ENCODE measurements at places on chromosomes 11 and 22. TPM values are rescaled to one million over a fixed set of nuclear protein-coding genes. Genes with fewer than 3 reads are reported as not detected.

DNA sequence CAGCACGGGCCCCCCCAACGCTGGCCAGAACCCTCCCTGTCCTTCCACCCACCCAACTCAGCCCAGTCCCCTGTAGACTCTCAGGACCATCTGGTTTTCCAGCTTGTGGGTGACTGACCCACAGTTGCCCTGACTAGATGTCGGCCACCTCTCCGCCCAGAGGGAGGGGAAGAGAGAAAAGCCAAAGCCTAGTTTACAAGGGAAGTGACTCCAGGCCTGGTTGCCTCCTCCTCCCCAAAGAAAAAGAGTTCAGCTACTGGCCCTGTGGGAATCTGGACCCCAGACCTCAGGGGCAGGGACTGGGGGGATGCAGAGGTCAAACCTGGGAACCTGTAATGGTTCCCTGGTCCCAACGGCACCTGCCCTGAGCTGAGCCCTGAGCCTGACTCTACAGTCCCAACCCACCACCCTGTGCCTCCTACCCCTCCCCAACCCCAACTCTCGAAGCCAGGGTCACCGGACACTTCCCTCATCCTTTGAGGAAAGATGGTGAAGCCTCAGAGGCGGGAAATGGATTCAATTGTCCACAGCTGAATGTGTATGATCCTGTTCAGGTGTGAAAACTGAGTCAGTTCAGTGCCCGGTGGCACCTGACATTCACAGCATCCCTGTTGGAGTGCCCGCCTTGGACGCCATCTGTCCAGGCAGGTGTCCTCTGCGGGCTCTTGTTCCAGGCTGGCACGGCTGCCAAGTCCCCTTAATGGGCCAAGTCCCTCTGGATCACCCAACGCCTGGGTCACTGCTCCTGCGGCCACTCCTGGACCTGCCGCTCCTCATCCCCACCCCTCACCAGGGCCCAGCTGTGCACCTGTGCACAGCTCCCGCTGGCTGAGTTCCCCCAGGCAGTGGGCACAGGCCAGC is 21.0 kb upstream of the WNT7B start:
- DNase-seq = no peak
- no peak overlapping the region for H3K27ac ChIP-seq
- no peaks in the 10 kb centered on the region for H3K36me3 ChIP-seq
- H3K4me3 ChIP-seq = no peak overlapping the region

DNA sequence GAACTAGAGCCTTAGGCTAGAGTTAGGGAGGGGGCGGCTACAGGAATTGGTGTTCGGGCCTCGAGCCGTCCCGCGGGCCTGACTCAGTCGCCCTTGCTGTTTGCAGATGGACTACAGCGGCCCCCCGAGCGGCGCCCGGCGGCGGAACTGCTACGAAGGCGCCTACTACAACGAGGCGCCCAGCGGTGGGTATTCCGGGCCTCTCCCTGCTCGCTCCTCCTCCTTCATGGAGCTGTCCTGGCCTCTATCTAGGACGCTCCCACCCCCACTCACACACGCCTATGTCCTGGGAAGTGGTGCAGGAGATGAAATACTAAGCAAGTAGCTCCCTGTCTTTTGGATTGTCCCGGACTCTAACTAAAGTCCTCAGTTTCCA is 1.4 kb downstream of the MYOD1 start:
- H3K36me3 ChIP-seq = no peaks in the 10 kb centered on the region
- no peak overlapping the region for H3K4me3 ChIP-seq
- H3K4me1 ChIP-seq = no peaks in the 10 kb centered on the region
- H3K27me3 ChIP-seq = peaks cover 67% of the 10 kb centered on the region
- no peak for DNase-seq

DNA sequence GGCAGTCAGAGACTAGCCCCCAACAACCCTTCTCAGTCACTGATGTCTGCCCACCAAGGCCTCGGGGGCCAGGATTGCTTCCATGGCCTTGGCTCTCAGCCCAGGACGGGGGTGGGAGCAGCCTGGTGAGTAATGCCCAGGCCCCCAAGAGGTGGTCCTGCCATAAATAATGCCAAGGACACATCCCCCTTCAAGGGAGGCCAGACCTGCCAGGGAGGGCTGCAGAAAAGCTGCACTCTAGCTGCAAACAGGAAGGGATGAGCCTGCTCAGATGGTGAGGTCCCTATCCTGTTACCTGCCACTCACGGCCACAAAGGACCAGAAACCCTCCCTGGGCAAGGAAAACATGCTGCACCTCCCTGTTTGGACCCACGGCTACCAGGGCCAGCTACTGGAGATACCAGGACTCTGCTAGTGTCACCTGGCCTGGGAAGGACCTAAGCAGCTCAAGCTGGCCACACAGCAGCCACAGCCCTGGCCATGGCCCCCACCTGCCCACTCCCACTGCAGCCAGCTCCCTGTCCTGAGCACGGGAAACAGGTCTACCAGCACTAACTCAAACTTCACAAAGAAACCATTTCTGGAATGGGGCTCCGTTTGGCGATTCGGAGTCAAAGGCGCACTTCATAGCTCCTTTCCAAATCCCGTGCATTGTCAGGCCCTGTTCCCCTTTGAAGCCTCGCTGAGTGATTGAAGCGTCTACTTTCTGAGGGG is 12.1 kb downstream of the GNB1L start:
- H3K4me3 ChIP-seq = no peak overlapping the region
- peaks cover 4% of the 10 kb centered on the region for H3K36me3 ChIP-seq
- H3K4me1 ChIP-seq = peaks cover 7% of the 10 kb centered on the region
- no peaks in the 10 kb centered on the region for H3K27me3 ChIP-seq
- H3K27ac ChIP-seq = no peak overlapping the region
- DNase-seq = no peak

GRCh38 chr22:37175414-37176281 is 12.4 kb downstream of the C1QTNF6 start:
- no peaks in the 10 kb centered on the region for H3K27me3 ChIP-seq
- DNase-seq = no peak
- no peaks in the 10 kb centered on the region for H3K36me3 ChIP-seq
- H3K27ac ChIP-seq = no peak overlapping the region
- peaks cover 21% of the 10 kb centered on the region for H3K4me1 ChIP-seq
- H3K4me3 ChIP-seq = no peak overlapping the region

DNA sequence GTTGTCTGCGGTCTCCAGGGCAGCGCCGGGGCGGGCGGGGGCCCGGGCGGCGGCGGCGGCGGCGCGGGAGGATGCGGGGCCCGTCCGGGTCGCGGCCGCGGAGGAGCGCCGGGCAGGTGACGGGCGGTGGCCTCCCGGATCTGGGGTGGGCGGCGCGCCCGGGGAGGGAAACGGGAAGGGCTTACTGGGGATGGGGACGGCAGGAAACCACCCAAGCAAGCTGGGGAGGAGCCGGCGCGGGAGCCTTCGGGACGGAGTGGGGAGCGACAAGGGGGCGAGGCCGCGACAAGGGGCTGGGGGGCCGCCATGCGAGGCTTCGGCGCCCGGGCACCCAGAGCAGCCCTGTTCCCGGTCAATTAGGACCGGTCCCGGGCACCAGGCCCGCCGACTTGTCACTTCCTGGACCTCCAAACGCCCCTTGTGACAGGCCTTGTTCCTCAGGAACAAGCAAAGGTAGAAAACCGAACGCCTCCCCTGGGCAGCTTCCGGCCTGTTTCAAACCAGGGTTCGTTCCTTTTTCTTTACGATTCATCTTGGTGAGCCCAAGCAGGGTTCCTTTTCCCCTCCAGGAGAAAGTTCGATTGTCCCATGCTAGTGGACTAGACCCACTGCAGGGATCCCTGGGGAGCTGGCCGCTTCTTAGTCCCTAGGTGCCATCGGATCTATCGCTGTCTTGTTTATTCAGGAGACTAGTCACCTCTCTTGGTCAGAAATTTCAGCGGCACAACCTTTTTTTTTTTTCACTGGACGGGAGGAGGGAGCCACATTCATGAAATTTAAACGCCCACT is 492 bp downstream of the JHY start:
- peak; percentile 39 for DNase-seq
- H3K4me3 ChIP-seq = peak overlapping the region; percentile 74
- H3K4me1 ChIP-seq = no peaks in the 10 kb centered on the region
- peak overlapping the region; percentile 77 for H3K27ac ChIP-seq
- no peaks in the 10 kb centered on the region for H3K27me3 ChIP-seq

- no peaks in the 10 kb centered on the region for H3K27me3 ChIP-seq
- no peak overlapping the region for H3K4me3 ChIP-seq
- no peak overlapping the region for H3K27ac ChIP-seq
- peaks cover 14% of the 10 kb centered on the region for H3K36me3 ChIP-seq
- H3K4me1 ChIP-seq = no peaks in the 10 kb centered on the region
Measured at GRCh38 chr11:94175535-94175934, 46.9 kb downstream of the PANX1 start.

DNA sequence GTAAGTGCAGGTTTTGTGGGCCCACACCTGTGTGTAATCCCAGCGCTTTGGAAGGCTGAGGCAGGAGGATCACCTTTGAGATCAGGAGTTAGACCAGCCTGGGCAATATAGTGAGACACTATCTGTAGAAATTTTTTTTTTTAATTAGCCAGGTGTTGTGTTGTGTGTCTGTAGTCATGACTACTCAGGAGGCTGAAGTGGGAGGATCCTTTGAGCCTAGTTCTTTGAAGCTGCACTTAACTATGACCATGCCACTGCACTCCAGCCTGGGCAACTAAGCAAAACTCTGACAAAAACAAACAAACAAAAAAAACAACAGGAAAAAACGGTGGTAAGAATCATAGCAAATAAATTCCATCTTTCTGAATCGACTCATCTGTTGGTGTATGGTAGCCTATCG is 268.6 kb upstream of the PDGFD start:
- no peaks in the 10 kb centered on the region for H3K27me3 ChIP-seq
- H3K4me3 ChIP-seq = no peak overlapping the region
- no peak for DNase-seq
- H3K36me3 ChIP-seq = no peaks in the 10 kb centered on the region
- no peaks in the 10 kb centered on the region for H3K4me1 ChIP-seq

GRCh38 chr11:41578421-41579051 is 119.1 kb upstream of the LRRC4C start:
- H3K27me3 ChIP-seq = no peaks in the 10 kb centered on the region
- H3K4me1 ChIP-seq = no peaks in the 10 kb centered on the region
- no peak overlapping the region for H3K4me3 ChIP-seq
- no peaks in the 10 kb centered on the region for H3K36me3 ChIP-seq
- H3K27ac ChIP-seq = no peak overlapping the region

- H3K4me1 ChIP-seq = no peaks in the 10 kb centered on the region
- DNase-seq = no peak
- H3K36me3 ChIP-seq = no peaks in the 10 kb centered on the region
- H3K4me3 ChIP-seq = no peak overlapping the region
Measured at GRCh38 chr22:33415401-33415800, 357.2 kb upstream of the SYN3 start.

GRCh38 chr11:45852712-45853101 is 5.4 kb downstream of the CRY2 start:
- no peak for DNase-seq
- no peaks in the 10 kb centered on the region for H3K27me3 ChIP-seq
- no peak overlapping the region for H3K27ac ChIP-seq
- H3K4me3 ChIP-seq = no peak overlapping the region
- H3K4me1 ChIP-seq = peaks cover 39% of the 10 kb centered on the region

DNA sequence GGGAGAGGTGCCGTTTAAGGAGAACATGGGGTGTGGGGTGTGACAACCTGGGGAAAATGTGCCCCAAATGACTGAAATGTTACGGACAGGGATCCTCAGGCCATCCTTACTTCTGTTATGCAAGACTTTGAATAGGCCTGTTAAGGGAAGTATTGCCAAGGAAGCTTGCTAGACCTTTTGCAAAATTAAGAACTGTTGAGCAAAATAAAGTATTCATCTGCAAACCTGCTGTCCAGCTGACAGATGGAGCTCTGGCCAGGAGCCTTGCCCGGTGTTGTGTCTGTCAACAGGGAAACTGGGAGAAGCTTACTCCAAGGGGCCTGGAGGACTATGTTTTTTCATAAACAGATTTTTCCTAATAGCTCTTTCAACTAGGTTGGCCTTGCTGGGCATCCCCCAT is 48.0 kb downstream of the FAT3 start:
- H3K36me3 ChIP-seq = no peaks in the 10 kb centered on the region
- no peaks in the 10 kb centered on the region for H3K27me3 ChIP-seq
- H3K27ac ChIP-seq = no peak overlapping the region
- H3K4me1 ChIP-seq = no peaks in the 10 kb centered on the region
- no peak for DNase-seq

DNA sequence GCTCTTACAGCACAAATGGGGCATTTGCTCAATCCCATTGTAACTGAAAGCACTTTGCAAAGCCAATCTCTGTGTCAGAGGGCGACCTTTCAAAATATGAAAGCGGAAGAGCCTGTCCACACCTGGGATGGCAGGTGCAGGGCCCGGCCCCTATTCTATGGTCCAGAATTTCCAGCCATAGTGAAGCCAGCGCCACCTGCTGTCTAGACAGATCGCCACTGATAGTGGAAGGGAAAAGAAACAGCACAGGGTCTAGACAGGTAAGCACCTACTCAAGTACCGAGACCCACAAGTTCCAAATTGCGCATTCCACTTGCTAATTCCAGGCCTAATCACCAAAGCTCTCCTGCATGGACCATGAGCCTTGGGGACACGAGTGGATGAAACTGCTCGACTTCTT is 141.4 kb downstream of the NTM start:
- no peak overlapping the region for H3K4me3 ChIP-seq
- H3K27ac ChIP-seq = no peak overlapping the region
- H3K36me3 ChIP-seq = no peaks in the 10 kb centered on the region
- no peaks in the 10 kb centered on the region for H3K27me3 ChIP-seq
- DNase-seq = no peak
- no peaks in the 10 kb centered on the region for H3K4me1 ChIP-seq

DNA sequence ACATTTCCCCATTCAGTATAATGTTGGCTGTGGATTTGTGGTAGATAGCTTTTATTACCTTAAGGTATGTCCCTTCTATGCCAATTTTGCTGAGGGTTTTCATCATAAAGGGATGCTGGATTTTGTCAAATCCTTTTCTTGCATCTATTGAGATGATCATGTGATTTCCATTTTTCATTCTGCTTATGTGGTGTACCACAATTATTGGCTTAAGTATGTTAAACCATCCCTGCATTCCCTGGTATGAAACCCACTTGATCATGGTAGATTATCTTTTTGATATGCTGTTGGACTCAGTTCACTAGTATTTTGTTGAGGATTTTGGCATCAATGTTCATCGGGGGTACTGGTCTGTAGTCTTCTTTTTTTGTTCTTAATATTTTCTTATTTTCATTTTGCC is 44.7 kb upstream of the ARHGAP32 start:
- no peak overlapping the region for H3K4me3 ChIP-seq
- H3K27me3 ChIP-seq = no peaks in the 10 kb centered on the region
- no peaks in the 10 kb centered on the region for H3K36me3 ChIP-seq
- no peak overlapping the region for H3K27ac ChIP-seq
- DNase-seq = no peak
- no peaks in the 10 kb centered on the region for H3K4me1 ChIP-seq

Gene CREBZF
- 68.1 TPM for total RNA-seq

Gene BRSK2
- total RNA-seq = 0.86 TPM

Gene PDE3B
- total RNA-seq = 133 TPM

Gene RIBC2
- 0.61 TPM for total RNA-seq

Gene KRTAP5-1
- total RNA-seq = not detected

Gene SPTBN2
- 0.28 TPM for total RNA-seq

Gene PRG3
- total RNA-seq = not detected

Gene HSPB2
- total RNA-seq = not detected

Gene MIAT
- total RNA-seq = 208 TPM

Gene SCGB2A2
- not detected for total RNA-seq

Data from T-cell (primary cell).